Effector CD8-positive, alpha-beta T cell (primary cell): ENCODE measurements at places on chromosomes 2 and 18.

DNA sequence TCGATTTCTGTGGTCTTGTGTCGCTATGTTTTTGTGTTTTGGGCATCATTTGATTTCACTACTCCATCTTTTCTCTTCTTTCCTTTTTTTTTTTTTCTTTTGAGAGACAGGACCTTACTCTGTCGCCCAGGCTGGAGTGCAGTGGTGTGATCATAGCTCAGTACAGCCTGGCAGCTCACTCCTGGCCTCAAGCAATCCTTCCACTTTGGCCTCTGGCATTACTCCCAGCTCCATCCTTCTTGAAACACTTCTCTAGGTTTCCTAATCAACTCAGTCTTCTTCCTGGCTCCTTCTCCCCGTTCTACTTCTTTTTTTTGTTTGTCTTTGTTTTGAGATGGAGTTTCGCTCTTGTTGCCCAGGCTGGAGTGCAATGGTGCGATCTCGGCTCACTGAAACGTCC, 26.5 kb downstream of the TCF23 start:
- no peak for DNase-seq

DNA sequence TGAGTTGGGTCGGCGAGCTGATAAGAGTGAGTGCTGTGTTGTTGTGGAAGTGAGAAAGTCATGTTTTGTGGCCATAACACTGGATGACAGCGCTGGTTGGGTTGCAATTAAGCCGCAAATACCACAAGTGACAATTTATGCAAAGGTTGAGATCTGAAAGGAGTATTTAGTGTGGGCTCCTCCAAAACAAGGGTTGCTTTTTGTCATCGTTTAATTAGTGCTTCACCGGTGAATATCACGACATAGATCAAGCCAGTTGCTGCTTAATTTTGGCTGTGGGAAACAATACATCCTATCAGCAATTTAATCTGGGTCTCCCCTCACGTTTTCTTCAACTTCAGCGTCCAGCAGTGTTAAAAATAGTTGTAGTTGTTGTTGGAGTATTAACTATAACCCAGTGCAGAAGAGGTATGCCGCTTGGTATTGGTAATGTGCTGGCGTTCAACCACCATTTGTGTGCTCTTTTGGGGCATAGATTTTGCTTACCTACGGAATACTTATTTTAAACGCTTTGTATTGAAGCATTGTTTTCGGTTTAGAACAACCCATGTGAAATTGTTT, 662 bp downstream of the ACVR2A start:
- DNase-seq: no peak

- DNase-seq: no peak
These were observed 588.4 kb downstream of the ARHGAP15 start for GRCh38 chr2:143717536-143718168.

DNA sequence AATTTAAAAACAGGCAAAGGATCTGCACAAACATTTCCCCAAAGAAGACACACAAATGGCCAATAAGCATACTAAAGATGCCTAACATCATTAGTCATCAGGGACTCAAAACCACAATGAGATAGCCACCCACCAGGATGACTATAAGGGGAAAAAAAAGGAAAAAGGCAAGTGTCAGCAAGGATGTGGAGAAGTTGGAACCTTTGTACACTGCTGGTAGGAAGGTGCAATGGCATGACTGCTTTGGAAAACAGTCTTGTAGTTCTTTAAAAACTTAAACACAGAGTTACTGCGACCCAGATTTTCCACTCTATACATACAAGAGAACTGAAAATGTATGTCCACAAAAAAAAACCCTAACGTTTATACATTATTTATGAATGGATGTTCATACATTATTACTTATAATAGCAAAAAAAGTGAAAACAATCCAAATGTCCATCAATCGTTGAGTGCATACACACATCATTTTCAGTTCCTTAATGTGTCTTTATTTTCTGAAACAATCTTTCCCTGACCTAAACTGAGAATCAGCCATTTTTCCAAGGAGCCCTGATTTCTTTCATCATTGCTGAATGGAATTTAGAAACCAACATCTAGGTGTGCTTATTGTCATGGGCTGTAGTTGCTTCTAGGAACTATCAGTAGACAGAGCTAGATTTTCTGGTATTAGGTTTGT, 64.7 kb upstream of the TLK1 start:
- DNase-seq: no peak

- DNase-seq: no peak
These were observed 266.5 kb upstream of the SALL3 start for GRCh38 chr18:78713069-78713468.

- no peak for DNase-seq
These were observed 60.8 kb downstream of the CRACDL start for GRCh38 chr2:98875081-98875728.

GRCh38 chr2:226994775-226995174, 158.9 kb downstream of the RHBDD1 start:
- DNase-seq: no peak

DNA sequence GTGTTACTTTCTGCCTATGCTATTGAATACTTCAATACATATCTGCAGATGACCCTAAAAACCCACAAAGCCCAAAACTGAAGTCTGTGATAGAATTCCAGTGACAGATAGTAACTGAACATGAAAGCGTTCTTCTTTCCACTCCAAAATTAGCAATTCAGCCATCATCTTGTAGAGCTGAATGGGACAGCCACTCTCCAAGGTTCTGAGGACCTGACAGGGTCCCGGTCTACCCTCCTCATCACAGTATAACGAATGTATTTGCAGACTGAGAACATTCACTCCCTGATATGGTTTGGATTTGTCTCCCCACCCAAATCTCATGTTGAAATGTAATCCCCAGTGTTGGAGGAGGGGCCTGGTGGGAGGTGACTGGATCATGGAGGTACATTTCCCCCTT, 189.5 kb downstream of the MTCL1 start:
- DNase-seq: no peak

DNA sequence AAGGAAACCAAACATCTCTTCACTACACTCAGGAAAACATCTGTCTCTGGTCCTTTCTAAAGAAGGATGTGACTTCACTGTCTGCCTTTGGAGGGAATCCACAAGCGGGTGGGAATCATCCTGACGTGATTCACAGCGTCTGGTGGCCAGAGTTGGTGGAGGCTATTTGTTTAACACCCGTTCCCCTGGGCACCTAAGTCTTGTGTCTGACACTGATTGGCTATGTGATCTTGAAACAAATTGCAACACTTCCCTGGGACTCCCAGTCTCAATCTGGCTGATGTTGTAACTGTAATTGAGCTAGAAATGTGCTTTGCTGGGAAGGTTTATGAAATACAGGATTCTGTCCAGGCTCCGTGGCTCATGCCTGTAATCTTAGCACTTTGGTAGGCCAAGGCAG, 28.8 kb upstream of the SIX3 start:
- no peak for DNase-seq

- DNase-seq: no peak
These were observed 619.9 kb downstream of the ZEB2 start for GRCh38 chr2:143899987-143900386.

GRCh38 chr2:158931572-158931971, 36.9 kb upstream of the TANC1 start:
- DNase-seq: no peak

- DNase-seq: no peak
These were observed 25.8 kb upstream of the IL18RAP start for GRCh38 chr2:102397209-102397608.

- DNase-seq: no peak
These were observed 265.1 kb downstream of the ETAA1 start for GRCh38 chr2:67662222-67662621.
